ENCODE measurements at places on chromosomes 7 and 10. TPM values are rescaled to one million over a fixed set of nuclear protein-coding genes. Genes with fewer than 3 reads are reported as not detected.

PNLIP gene
- not detected for total RNA-seq

COL1A2 gene
- 2,739 TPM for total RNA-seq

DNA sequence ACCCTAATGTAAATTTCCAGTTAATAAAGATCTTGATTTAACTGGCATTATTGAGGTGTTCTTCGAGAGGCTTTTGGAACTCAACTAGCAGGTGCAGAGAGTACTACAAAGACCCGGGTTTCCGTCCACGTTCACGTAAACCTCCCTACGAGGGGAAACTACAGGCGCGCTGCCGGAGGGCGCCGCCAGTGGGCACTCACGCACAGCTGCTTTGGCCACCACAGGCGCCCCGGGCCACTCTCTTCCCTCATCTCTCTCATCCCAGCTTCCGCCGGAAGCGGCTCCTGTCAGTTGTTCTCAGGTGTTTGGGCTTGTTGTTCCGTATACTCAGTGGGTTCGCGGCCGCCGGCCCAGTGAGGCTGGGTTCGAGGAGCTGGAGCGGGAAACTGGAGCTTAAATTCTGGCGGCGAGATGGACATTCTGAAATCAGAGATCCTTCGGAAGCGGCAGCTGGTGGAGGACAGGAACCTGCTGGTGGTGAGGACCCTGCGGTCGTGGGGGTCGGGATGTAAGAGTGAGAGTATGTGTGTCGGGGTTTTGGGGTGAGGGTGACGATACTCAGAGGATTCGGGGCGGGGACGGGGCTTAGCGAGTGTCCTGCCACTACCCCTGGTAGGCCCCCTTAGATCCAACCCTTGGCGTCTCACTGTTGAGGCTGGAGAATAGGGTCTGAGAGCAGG lies at the start of gene PRPF18:
Gene PRPF18, plus strand, starts transcription at position 290 of the 680 bp plus-strand sequence. Its CDS starts 122 bp downstream, at position 412.
- H3K36me3 ChIP-seq = no peaks in the 10 kb centered on the region
- peaks cover 26% of the 10 kb centered on the region for H3K27me3 ChIP-seq
- DNase-seq = peak; percentile 82
- peak within 1 kb of the TSS; percentile 100 for H3K4me3 ChIP-seq
- peak within 1 kb of the TSS; percentile 92 for H3K27ac ChIP-seq

GRCh38 chr10:4131407-4132215 lies 346.6 kb upstream of the KLF6 start:
- H3K4me3 ChIP-seq = no peak overlapping the region
- no peaks in the 10 kb centered on the region for H3K4me1 ChIP-seq
- H3K36me3 ChIP-seq = peaks cover 1% of the 10 kb centered on the region
- H3K27ac ChIP-seq = no peak overlapping the region
- DNase-seq = no peak

DNA sequence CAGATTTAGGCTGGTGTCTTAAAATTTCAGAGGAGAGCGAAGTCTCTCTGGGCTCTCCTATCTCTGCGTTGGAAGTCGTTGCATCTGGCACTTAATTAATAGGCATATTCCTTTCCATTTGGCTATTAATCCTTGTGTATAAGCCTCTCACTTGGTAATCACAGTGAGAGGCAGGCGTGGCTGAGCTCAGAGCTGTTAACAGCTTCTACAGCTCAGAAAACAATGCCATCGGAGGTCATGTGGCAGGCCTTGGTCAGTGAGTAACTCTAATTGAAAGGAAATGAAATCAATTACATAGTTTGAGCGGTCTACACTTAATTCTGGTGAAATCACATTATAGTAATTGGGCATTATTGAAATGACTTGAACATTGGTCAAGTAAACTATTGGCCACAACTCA lies 135.1 kb downstream of the DPY19L1 start:
- H3K4me1 ChIP-seq = no peaks in the 10 kb centered on the region
- H3K36me3 ChIP-seq = no peaks in the 10 kb centered on the region
- no peak for DNase-seq
- no peaks in the 10 kb centered on the region for H3K27me3 ChIP-seq
- no peak overlapping the region for H3K27ac ChIP-seq
- H3K4me3 ChIP-seq = no peak overlapping the region

- no peaks in the 10 kb centered on the region for H3K27me3 ChIP-seq
- DNase-seq = no peak
- H3K36me3 ChIP-seq = peaks cover 23% of the 10 kb centered on the region
- H3K27ac ChIP-seq = peak overlapping the region; percentile 64
Observed at GRCh38 chr10:28559618-28560017, 26.7 kb downstream of the WAC start.

DNA sequence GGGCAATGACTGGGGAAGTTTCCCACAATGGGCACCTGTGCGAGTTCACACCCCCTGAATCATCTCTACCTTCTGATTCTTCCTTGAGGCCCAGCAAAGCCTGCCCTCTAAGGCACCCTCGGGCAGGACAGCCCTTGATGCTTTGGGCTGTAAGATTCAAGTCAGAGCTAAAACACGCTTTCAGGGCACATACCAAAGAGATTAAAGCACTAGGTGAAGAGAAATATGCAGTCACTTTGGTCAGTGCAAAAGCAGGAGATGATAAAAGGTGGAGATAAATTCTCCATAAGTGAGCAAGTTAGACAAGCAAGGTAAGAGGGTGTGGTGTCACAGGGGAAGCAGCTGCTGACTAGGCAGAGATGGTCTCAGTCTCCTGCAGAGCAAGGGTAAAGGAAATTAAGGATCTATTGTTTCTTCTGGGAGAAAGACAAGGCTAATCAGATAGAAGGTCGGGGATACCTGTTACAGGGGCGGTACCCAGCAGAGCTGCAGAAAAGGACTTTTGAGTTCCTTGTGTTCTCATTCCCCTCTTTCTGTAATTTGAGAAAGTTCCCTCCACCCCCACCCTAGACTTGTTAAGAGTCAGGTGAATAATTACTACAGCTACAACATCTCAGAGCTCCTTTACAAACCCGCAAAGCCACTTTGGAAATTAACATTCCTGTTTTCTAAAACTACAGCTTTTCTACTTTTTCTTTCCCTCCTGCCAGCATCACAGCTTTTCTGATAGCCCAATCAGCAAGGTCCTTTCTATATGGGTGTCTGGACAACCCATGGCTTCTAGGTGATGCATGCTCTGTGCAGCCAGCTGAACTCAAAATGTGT lies 26.4 kb downstream of the PDLIM1 start:
- peak overlapping the region; percentile 87 for H3K27ac ChIP-seq
- no peak for DNase-seq
- H3K4me3 ChIP-seq = no peak overlapping the region
- no peaks in the 10 kb centered on the region for H3K27me3 ChIP-seq

DNA sequence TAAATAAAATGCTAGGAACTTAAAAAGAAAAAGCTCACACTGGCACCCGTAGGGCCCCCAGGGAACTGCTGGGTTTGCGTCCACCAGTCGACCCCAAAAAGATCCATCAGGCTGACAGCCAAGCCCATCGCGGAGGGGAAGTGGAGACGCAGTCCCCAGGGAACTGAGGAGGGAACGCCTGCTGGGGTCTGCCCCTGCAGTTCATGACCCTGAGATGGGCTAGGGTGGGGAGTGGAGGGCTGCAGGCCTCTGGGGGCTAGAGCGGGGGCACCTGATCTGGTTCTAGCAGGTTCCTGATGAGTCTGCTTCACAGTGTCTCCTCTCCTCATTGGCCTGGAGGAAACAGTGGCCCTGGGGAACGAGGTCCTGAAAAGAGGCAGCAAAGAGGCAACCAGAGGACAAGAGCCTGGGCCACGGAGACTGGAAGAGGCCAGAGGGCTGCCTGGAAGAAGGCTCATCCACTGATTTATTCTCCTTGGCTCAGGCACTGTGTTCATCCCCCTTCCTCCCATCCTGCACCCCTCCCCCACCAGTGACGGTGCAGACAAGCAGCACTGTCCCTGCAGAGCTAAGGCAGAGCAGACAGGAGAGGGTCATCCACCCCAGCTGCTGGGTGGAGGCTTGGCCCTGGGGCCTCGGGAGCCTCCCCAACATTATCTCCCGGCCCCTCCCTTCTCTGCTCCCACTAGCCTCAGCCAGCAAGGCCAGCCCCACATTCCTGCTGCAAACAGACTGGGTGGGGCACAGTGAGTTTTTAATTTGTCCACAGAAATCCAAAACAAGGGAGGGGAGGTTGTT lies 24.7 kb upstream of the HSPA12A start:
- DNase-seq = no peak
- no peak overlapping the region for H3K27ac ChIP-seq
- H3K4me3 ChIP-seq = no peak overlapping the region
- no peaks in the 10 kb centered on the region for H3K36me3 ChIP-seq

- no peak for DNase-seq
- H3K36me3 ChIP-seq = no peaks in the 10 kb centered on the region
- no peak overlapping the region for H3K4me3 ChIP-seq
- H3K4me1 ChIP-seq = no peaks in the 10 kb centered on the region
Observed at GRCh38 chr10:49360271-49361177, 35.4 kb downstream of the DRGX start.

DNA sequence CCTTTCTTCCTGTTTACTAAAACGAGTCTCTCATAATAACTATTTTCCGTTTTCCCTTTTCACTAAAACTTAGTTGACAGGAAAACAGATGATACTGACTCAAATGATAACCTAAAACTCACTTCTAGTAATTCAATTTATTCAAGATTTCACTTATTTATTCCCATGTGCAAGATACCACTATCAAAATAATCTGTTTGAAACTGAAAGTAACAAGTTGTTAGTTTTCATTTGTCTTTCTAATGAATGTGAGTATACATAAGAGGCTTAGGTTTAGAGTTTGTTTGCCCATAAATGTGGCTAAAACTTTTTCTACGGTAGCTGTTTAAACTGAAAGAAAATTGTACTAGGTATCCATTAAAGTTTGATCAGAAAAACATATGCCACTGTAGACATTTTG lies 314.9 kb upstream of the STEAP1 start:
- H3K4me3 ChIP-seq = no peak overlapping the region
- H3K36me3 ChIP-seq = no peaks in the 10 kb centered on the region
